CD8-positive, alpha-beta T cell (primary cell): ENCODE measurements at places on chromosomes 5 and 9.

- DNase-seq = no peak
These were observed 3.3 kb upstream of the SNX18 start for GRCh38 chr5:54514291-54514690.

DNA sequence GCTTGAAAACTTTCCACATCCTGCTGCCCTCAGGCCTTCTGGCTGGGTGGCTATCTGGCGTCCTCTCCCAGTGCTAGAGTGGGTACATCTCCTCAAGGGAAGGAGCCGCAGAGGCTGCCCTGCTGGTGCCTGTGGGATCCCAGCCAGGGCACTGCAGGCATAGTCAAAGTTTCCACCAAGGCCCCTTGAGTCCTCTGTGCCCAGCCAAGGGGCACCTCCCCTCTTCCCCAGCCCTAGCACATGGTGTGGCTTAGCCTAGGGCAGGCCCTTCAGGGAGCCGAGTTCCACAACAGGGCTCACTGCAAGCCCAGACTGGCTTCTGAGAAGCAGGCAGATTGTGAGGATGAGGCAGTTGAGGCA lies 103.2 kb downstream of the RGS3 start:
- DNase-seq = no peak

DNA sequence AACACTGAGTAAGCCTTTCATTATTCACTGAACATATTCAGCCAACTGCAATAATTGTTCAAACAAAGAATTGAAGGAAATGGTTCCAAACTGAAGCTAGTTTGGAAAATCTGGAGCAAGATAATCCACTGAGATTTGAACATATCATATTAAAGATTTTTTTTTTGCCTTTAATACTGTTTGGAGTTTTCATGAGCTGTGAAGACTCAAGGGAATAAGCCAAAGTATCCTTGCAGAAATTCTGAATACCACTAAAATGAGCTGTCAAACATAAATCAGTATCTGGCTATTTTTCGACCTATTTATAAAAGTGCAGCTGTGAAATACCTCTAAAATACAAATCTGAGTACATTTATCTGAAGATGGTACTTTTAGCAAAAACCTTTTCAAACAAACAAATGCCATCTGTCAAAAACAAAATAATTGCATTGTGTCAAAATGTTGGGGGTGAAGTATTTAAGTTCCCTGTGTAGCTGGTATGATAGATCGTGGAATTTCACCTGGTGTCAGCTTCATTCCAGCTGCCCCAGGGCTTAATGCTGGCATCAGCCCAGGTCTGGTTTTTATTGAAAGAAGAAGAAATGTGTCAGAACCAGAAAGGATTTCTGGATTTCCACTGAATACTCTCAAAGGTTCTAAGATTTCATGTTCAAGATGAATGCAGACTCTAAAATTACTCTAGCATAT lies 149.0 kb upstream of the GRAMD2B start:
- no peak for DNase-seq

GRCh38 chr9:13900449-13900848 lies 413.5 kb downstream of the NFIB start:
- DNase-seq = no peak

GRCh38 chr5:95647886-95648860 lies 1.6 kb downstream of the RFESD start:
- DNase-seq = no peak

DNA sequence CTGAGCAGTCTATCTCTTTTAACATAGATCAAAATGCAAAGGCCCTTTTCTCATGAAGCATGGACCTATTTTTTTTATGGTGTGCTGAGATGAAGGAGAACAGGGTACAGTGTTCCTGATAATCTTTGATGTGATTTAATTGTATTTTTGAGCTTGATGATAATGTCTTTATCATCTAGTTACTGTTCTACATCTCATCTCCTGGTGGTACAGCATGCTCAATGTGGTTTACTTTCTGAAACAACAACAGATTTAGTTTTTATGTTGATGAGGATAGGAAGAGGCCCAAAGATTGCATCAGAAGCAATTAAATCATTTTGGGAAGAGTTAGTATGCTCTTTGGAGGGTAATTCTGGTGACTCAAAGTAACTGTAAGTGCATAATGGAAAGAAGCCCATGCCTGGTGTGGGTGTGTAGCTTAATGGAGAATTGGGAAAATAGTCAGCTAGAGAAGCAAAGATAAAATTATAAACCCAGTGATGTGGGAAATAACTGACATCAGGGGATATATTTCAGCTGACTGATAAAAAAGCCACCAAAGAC lies 123.0 kb upstream of the KCNN2 start:
- DNase-seq = no peak

DNA sequence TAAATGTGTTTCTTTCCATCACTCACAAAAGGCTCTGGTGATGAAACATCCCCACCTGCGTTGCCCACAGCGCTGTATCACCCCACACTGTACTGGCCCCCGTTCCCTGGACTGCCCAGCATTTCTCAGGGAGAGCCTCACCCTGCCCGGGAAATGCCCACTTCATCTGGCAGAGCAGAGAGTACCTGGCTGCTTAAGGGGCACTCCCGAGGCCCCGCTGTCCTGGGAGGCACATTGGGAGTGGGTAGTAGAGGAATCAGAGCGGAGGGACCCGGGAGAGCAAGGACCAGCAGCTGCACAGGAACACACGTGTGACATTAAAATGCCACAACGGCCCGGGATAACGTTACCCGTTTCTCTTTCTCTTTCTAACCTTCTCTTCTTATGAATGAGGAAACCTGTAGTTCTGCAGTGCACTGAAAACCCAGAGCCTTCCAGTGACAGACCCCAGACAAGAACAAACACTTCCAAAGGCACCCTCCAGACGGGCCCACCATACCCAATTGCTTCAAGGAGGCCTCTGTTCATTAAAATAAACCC lies 110.0 kb downstream of the ROR2 start:
- no peak for DNase-seq

GRCh38 chr5:164747371-164747770 lies 1242.0 kb downstream of the MAT2B start:
- no peak for DNase-seq

DNA sequence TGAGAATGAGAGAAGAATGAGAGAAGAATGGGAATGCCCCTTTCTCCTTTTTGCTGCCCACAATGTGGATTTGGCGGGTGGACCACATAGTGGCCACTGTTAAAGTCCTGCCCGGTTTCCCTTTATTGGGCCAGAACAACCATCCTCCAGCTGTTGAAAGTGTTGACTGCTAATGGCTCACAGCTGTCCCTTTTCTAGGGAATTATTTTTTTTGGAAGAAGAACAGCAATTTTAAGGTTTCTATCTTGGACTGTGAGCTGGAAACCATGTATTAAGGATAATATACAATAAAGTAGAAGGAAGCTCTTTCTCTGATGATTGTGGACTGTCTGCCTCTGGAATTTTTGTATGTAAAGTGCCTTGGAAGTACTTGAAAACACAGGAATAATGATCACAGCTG lies 185.9 kb downstream of the DMRT2 start:
- DNase-seq = no peak

GRCh38 chr5:81856948-81857928 lies 106.3 kb upstream of the SSBP2 start:
- DNase-seq = no peak

DNA sequence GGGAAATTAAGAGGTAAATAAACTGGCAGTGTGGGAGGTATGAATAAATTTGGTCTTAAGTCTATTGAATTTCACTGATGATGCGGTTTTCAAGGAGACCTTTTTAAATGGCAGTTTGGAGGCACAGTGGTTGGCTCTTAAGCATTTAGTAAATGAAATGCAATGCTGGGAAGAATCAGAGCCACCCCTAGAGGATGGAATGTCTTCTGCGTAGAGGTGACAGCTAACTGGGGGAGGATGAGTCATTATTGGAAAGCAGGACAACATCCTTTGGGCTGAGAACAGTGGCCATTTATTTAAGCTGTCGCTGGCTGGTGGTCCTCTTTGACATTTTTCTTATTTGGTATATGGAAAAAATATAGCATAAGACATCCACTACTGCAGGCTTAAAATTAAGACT lies 163.2 kb downstream of the SH3GL2 start:
- DNase-seq = no peak

DNA sequence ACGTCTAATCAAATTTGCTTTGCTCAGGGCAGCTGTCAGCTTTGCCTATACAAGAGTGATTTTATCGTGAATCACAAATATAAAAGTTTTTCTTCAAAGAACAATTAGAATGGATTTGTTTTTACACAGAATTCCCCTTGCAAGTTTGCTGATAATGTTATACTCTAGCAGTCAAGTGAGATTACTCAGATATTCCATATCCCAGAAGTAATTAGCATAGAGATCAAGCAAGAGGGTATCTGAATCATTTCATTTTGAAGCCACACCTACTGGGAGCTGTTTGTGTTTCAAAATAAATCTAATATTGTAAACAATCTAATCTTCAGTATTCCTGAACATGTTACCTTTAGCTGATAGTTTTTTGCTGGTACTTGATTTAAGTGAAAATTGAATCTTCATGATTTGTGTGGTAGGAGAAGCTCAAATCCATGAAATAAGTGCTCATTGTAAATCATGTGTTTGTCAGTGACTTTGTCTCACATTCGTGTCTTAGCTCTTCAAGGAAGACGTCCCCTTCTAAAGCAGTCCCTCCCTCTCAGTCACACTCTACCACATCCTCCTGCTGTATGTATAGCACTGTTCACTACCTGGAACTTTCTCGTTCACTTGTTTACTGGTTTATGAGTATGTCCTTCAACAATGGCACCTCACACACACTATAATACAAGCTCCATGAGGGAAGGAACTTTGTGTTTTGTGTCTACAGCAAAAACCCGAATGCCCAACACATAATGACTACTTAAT lies 3.3 kb upstream of the TTC39B start:
- DNase-seq = no peak
